ENCODE measurements at places on chromosomes 2 and 18.

GRCh38 chr2:135843671-135844070 lies 6.7 kb upstream of the LCT start:
- no peak for DNase-seq

DNA sequence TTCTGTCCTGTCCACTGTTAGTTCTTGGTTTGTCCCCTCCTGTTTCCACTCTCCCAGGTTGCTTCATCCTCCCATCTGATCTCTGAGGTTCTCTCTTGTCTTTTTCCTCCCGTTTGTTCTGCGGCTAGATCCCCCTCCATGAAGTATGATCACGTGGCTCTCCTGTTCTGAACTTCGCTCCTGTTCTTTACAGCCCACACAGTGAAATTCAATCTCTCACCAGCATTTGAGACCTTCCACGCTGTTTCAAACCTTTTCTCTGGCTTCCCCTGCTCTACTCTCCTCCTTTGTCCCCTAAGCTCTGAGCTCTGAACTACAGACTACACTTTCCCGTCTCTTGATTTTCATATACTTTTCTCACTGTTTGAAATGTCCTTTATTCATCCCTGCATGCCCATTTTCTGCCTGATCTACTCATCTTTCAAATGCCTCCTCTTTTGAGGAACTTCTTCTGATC lies 83.5 kb downstream of the OSBPL6 start:
- DNase-seq, result no peak

GRCh38 chr2:174208026-174208425 lies 40.3 kb downstream of the OLA1 start:
- no peak for DNase-seq

DNA sequence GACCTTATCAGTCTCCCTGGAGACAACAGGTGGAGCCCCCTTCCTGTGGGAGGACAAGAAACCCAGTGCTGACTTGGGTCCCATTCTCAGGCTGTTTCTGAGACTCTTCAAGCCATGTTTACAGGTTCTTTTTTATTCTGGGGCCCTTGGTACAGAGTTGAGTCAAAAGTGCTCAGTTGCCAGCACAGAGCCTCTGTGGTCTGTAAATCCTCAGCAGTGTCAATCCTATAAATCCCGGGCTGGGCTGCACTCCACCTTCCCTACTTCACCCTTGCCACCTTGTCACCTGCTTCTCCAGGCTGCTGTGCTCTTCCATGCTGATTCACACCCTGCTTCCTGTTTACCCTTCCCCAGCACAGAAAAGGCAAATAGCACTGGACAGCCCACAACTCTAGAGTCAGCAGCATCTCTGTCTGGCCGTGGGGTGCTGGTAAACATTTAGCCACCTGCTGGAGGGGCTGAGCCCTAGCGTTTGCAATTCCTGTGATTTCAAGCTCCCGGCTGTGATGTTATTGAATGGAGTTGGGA lies 74.7 kb downstream of the TNFRSF11A start:
- DNase-seq, result no peak

- no peak for DNase-seq
Measured at GRCh38 chr2:36480636-36481035, 117.3 kb downstream of the FEZ2 start.

- DNase-seq, result no peak
Measured at GRCh38 chr18:50097702-50098101, 97.2 kb downstream of the MYO5B start.

DNA sequence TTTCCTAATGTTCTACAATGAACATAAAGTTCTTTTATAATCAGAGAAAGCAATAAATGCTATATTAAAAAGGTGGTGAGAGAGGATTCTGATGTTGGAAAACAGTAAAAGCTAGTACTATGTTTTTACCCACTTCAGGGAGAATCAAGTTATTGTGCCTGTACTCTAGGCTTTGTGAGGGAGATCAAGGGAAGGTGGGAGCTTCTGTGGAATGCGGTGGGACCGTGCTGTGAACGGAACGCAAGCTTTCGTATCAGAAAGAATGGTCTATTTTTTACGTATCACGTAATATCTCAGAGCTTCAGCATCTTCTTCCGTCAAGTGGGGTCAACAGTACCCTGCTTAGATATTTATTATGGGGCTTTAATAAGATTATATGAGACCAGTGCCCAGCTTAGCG lies 193.2 kb downstream of the CLIP4 start:
- DNase-seq, result no peak

DNA sequence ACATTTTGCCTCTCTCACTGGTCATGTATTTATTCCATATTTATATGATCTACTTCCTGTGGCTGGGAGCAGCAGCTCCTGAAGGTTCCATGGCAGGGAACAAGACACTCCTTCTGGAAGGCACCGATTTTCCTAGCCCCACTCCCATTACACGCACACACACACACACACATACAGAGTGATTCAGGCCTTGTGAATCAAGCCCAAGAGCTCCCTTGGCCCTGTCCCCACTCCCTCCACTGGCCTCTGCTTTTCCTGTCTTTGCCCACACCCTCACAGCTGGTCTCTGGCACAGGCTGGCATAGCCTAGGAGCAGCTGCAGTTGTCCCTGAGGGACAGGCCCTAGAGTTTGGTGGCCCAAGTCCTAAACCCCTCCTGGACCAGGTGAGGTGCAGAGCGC lies 201.7 kb downstream of the NAPG start:
- no peak for DNase-seq

- no peak for DNase-seq
Measured at GRCh38 chr2:10271946-10272345, 30.8 kb upstream of the HPCAL1 start.

DNA sequence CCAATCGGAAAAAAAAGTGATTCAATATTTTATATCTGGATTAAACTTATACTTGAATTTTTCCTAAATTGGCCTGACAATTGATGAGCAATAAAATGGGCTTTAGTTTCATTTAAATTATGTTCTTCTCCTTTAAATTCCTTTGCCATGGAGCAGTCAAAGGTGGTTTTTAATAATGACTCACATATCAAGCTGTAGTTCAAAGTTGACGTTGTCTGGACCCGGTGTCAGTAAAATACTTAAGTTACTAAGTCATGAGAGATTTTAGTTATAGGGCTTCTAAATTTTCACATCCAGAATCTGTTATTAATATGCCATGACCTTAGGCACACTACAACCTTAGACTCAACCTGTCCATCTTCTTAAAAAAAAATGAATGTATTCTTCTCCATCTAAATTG lies 62.5 kb downstream of the CDH2 start:
- DNase-seq, result no peak

DNA sequence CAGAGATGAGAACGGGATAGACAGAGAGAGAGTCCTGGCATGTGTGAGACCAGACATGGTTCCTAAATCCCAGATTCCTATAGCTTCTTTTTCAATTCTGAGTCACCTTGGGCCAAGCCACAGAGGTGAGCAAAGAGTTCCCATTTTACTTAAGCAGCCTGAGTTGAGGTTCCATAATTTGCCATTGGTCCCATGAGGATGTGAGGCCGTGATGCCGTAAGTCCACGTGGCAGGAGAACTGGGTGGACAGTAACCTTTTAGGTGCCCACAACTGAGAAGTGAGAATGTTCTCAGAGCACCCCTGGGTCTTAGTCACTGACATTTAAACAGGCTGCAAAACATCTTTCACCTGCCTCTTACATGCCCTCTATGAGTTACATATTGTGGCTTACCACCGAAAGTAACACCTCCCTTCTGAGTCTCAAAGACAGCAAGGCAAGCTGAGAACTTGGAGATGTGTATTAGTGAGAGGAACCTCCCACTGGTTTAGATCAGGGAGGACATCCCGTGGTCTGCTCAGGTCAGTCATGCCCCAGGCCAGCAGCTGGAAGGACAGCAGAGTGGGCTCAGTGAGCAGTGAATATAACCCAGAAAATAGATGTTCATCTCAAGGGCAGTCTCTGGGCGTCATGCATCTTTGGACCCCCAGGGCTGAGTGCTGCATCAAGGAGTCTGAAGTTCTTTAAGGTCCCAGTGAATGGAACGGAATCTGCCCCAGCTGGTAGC lies 127.9 kb upstream of the LGALSL start:
- peak; percentile 38 for DNase-seq

DNA sequence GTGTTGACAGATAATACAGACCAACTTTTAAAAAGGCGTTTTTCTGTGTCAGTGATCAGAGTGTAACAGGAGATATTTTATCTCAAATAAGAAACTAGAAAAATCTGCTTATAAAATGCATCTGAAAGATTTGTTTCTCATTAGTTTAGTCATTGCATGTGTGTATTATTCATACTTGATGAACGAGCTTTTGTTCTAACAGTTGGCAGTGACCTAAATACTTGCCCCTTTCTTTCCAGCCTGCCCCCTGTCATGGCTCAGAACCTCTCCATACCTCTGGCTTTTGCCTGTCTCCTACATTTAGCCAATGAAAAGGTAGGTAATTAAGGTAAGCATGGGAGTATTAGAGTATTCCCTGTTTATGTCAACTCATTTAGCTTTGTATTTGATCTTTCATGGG lies 33.6 kb downstream of the NCAPH start:
- no peak for DNase-seq

- DNase-seq, result no peak
Measured at GRCh38 chr2:83115606-83116005, 1343.5 kb downstream of the SUCLG1 start.

DNA sequence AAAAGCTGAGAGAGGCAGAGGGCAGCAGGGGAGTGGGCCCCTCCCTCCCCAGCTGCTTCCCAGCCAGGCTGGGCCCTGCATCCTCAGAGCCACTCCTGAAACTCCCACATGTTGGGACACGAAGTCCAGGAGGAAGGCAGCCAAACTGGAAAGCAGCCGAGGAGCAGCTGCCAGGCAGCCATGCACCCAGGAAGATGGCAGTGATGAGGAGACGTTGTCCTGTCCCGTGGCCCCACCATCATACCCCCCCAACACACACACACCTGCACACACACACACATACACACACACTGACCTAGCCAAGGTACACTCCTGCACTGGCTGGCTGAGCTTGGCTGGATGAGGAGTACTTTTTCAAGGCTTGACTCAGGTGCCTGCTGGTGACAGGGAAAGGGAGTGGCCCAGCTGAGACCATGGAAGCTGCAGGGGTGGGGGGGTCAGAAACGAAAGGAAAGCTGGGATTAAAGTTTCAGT lies 106.0 kb downstream of the CYP26B1 start:
- no peak for DNase-seq

DNA sequence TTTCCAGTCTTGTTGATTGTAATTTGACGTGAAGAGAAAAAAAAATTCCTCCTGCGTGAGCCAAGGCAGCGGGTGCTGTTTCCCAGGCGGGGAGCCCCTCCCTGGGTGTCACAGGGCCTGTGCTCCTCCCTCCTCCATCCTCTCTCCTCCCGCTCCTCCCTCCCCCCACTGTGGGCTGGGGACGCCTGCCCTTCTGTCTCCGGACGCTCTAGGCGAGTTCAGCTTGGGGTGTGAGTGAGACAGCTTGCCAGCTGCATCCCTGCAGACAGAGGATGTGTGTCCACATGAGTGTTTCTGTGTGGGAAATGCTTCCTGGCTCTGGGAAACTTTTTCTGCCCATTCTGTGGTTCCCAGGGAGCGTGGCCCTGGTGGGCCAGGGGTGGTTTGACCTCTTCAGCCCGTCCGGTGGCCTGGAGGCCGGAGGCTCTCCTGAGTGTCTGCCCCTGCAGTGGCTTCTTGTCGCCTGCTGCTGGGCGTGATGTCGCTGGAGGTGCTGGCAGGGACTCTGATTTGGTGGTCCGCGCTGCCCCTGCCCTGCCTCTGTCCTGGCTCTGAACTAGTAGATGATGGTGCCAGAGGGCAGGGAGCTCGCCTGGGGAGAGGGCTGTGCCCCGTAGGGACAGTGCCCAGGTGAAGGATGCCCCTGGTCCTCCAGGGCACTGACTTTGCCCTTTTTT lies 96.4 kb downstream of the USP40 start:
- DNase-seq, result no peak

DNA sequence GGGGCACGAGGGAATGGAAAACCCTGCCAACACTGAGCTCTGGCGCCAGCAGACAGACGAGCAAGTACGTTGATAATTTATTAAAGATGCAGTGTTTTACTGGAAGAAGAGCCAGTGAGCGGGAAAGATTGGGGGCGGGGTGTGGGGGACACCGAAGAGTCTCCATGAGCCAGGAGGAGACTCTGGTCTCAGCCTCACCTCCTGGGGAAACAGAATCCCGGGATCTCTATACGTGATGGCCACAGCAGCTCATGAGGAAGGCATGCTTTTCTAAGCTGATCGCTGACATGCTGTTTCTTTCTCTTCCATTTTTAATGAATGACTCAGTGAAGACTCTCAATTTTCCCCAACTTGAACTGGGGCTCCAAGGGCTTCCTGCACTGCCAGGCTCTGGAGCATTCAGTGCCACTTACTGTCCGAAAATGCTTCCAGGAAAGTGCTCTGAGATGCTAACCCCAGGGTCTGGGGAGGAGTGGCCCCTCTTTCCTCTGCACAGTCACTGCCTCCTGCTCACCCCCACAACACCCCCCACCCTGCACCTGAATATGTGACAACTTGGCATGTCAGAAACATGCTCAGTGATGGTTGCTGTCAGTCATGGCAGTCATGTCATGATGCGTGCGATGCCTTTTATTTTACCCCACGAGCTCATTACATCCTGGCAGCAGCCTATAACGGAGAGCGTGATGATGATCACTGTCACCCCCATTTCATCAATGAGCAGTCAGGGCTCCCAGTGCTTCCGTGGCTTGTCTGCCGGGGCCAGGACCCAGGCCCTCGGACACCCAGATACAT lies 164.2 kb upstream of the CAPN13 start:
- DNase-seq, result no peak

- DNase-seq, result no peak
Measured at GRCh38 chr18:68426731-68427315, 288.1 kb downstream of the TMX3 start.

DNA sequence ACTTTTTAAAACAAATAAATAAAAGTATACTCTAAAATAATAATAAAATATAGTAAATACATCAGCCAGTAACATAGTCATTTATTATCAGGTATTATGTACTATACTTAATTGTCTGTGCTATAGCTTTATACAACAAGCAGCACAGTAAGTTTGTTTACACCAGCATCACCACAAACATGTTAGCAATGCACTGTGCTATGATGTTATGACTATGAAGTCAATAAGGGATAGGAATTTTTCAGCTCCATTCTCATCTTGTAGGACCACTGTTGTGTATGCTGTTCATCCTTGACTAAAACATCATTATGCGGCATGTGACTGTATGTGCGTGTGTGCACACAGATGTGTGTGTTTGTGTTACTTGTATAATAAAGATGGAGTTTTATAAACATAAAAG lies 137.5 kb downstream of the LYPD6B start:
- no peak for DNase-seq

DNA sequence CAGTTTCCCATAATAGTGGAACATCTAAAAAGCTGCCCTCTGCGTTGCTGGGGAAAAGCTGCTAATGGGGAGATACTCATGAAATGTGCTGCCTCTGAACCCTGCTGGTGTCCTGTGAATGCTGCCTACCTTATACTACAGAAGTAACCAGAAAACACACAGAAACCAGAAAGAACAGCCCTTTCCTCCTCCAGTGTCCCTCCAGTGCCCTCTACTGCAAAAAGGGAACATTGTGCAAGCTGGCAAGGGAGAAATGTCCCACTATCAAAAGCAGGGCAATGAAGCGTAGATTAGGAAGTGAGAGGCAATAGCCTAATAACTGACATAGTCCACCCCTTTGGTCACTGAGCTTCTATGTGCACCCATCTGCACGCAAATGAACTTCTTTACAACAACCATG lies 162.7 kb upstream of the ETAA1 start:
- no peak for DNase-seq

- no peak for DNase-seq
Measured at GRCh38 chr18:39741755-39742466, 2176.3 kb upstream of the CELF4 start.
